ENCODE measurements at places on chromosomes 4 and X.

GRCh38 chr4:122224348-122224747 lies 72.2 kb downstream of the BLTP1 start:
- DNase-seq, result no peak

- DNase-seq, result no peak
These were observed 31.3 kb downstream of the CD38 start for GRCh38 chr4:15809466-15809865.

DNA sequence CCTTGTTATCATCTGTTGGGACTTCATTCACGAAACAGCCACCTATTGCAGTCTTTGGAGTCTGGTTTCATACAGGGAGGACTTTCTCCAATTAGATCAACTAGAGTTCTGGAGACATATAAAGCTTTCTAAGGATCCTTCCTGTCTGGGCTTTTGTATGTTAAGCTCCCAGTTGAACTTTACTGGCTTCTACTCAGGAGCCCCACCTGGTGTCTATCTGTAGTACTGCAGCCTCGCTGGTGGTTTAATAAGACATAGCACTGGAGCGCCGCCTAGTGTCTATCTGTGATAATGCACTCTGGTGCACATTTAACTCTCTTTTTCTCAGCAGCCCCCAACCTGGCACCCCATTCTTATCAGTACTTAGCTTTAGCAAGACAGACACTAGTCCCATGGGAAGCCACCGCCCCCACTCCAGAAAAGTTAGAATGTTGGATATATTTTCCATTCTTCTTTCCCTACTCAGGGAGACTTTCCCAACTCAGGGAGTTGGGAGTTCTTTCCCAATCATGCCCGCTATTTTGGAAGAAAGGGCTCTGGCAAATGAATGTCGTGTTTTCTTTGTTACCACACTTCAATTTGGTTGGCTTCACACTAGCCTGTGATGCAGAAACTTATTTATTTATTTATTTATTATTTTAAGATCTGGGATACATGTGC lies 36.9 kb upstream of the SYTL4 start:
- DNase-seq, result peak; percentile 62

- DNase-seq, result no peak
These were observed 88.6 kb upstream of the MAML3 start for GRCh38 chr4:140242357-140243277.

DNA sequence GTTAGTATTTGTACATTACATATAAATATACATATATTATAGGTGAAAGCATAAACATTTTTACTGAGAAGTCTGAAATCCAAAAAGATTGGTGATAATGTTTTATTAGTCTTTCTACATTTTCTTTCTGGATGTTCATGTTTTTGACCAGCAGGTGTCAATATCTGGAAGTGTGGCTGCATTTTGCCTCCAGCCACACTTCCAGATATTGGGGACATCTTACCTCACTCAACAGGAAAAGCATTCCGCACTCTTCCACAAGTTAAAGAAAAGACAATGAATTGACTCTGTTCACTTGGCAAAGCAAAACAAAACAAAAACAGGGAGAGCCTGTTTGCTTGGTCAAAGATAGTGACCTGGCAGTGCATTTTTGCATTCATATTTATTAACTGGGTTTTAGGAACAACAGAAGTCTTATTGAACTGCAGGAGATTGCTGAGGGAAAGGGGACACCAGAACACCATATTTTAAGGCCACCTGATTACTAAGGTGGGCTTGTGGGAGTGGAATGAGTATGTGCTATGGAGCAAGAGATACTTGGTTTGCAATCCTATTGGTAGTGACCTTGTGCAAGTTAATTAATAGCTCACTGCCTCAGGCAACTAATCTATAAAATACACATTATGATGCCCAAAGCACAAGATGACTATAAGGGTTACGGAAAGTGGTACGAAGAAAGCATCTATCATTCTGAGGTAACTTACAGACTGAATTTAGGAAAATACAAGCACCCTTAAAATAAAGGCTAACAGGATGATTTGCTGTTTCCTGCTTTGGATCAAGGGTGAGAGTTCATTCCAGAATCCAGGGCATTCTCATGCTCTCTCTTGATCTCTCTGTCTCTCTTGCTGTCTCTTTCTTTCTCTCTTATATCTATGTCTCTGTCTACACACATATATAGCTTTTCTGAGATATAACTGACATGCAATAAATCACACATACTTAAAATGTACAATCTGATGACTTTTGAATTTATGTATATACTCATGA lies 389.9 kb upstream of the EMCN start:
- DNase-seq, result no peak

DNA sequence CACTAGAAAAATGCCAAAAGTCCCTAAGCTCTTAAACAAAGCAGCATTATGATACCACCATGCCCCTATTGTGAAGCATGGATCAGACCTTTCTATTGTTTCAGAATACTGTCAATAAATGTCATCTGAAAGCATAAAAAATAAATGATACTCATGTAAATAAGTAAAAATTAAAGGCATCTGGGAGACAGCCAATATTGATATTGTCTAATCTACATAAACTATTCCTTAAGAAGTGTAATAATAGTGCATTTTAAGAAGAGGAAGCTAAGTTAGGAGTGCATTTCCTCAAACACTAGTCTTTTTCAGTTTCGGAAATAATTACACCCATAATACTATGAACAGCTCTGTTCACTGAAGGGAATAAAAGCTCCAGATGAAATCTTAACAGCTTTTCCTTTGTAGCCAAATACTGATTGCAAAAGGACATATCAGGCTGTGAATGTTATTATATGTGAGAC lies 181.6 kb downstream of the SPOCK3 start:
- no peak for DNase-seq

- no peak for DNase-seq
These were observed 29.4 kb upstream of the KLHL2 start for GRCh38 chr4:165177725-165178666.

- DNase-seq, result no peak
These were observed 39.7 kb downstream of the PGRMC2 start for GRCh38 chr4:128247906-128248305.

DNA sequence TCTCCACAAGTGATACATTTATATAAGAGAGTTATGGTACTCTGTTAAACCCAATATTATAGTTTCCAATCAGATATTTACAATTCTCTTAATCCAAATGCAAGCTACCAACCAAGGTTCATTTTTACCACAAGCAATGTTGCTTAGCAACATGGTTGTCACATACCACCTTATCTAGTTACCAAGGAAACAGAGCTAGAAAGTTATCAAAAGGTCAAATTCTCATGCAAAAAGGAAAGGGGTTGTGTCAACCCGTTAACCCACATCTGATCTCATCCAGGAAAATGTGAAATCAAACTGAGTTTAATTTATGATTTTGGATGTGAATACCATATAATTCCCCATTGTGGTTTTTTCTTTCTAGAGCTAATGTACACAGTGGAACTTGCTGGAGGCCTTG lies 274.1 kb upstream of the MAGEB2 start:
- DNase-seq, result no peak

GRCh38 chr4:101102114-101102742 lies 245.1 kb downstream of the PPP3CA start:
- DNase-seq, result peak; percentile 62

GRCh38 chrX:36974911-36975310 lies 33.3 kb upstream of the FAM47C start:
- no peak for DNase-seq

All from left ventricle myocardium inferior (tissue), 1 donor.